ENCODE measurements at places on chromosomes 2 and 18.

DNA sequence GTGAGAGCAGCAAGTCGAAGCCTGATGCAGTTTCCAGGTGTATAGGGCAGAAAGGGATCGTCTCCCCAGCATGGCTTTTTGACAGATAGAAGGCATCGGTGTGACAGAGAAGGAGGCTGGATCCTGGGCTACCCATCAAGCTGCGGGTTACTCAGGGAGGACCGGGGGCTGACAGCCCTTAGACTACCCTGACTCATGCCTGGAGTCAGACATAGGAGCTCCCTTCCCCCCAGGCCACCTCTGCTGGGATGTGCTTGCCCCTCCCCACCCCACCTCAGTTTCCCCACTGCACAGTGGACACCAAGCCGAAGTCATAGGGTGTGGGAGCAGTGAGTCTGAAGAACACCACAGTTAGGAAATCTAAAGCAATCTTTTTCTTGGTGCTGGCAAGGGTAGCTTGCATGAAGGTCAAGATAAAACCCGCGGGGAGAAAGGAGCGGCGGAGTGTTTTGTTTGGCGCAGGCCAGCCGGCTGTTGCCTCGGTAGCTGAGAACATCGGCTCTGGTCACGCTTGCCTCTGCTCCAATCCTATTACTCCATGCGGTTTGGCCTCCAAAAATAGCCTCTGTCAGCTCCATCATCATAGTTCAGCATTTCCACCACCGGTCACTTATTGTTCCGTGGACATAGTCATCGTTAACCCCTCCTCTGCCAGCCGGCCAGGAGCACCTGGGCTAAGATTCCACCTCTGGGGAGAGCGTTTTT is 169.2 kb upstream of the GLI2 start:
- DNase-seq = no peak

DNA sequence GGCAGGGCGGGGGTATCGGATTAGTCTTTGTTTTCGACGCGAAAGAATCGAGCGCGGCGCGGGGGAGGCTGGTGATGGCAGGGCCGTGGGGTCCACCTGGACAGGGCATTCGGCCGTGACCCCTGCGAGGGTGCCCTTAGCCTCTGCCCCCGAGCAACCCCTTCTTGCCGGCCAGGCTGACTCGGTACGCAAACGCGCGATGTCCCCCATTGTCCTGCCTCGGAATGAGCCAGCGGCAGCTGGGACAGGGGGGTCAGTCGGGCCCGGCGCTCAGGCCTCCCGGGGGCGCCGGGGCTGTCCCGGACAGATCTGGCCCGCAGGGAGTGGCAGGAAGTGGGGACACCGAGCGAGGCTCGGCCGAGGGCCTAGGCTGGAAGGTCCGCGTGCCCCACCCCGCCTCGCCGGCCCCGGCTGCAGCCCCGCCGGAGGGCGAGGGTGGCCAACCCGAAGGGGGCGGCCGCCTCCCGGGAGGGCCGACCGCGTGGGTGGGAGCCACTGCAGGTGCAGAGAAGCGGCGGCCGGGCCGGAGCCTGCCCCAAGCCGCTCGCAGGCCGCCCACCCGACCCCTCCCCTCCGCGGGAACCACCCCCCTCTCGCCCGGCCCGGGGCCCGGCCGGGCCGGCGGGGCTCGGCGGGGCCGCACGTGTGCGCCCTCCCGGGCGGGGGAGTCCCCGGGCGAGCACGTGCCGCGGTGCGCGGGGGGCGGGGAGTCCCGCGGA is at the start of gene TET3:
Gene TET3 (plus strand): TSS at position 708 of the 719 bp plus-strand sequence. CDS start 1,494 bp downstream, outside the sequence.
- DNase-seq = no peak

DNA sequence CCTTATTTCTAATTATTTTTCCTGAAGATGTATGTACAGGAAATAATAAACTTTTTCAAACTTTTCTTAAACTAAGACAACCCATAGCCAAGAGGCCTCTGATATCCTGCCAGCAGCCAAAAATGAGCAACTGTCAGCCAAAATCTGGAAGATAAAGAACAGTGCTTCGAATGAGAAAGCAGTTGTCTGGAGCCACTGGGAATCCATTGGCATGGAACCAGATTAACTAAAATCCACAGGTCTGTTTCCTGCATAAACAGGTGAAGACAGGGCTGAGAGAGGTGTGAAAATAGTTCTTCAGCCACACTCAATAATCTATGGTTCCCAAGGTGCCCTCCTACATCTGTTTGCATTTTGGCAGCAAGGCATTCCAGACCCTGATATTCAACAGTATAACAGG is 1076.7 kb upstream of the PIK3C3 start:
- no peak for DNase-seq

- no peak for DNase-seq
Observed at GRCh38 chr2:169221745-169222369, 140.5 kb downstream of the LRP2 start.

GRCh38 chr2:120400551-120400950 is 54.6 kb downstream of the INHBB start:
- no peak for DNase-seq

DNA sequence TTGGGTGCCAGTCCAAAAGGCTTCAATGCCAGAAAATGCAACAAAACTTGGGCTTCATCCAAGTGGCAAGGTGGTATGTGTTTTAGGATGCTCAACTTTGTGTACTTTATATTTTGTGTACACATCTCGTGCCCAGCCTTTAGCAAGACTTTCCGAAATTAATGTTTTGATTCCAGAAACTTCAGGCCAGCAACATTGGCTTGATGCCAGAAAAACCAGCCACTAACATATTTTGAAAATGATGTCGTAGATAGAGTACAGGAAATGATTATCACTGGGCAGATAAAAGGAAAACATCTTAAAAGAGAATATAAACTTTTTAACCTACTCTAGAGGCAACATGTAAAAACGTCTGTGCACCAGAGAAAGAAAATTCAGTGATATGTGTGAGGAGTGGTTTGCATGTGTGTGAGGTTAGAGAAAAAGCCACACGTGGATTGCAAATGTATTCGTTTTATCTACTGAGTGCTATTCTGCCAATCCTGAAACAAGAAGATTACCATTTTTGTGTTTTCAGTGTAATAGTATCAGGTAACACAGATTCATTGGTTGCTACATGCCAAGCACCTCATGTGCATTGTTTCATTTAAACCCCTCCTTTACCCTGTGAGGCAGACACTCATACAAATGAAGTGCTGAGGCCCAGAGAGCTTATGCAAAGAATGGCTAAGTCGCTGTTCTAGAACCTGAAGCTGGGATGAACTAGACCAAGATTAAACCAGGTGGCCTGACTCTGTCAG is 264.8 kb downstream of the C1D start:
- no peak for DNase-seq

- no peak for DNase-seq
Observed at GRCh38 chr2:50746526-50746925, 285.4 kb downstream of the NRXN1 start.

DNA sequence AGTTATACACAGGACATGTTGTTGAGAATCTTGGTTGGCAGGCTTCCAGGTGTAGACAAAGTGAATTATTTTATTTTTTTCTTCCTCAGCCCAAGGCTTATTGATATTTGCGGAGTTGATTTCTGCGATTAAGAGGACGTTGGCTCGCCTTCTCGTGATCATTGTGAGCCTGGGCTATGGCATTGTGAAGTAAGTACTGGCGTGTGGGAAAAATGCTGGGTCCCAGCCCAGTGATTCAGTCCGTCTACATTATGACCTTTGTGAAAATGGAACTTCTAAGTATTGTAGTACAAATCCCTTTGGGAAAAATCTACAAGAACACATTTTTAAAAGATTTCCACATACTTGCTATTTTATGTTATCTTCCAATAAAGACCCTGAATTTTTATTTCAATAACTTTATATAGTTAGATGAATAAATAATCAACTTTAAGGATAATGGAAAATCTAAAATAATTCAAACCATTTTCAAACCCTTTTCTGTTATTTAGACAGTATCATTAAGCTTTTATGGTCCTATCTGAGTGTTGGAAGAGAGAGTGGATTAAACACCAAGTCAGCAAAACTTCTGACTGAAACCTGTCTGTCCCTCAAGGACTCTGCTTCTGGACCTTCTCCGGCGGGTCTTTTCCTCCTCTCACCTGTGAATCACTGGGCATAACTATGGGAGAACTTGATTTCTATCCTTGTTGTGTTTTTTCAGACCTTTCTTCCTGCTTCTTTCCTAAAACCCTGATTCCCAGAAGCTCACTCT is 31.0 kb downstream of the TMEM87B start:
- DNase-seq = no peak

- no peak for DNase-seq
Observed at GRCh38 chr2:88024509-88024908, 8.2 kb upstream of the RNU2-63P start.

DNA sequence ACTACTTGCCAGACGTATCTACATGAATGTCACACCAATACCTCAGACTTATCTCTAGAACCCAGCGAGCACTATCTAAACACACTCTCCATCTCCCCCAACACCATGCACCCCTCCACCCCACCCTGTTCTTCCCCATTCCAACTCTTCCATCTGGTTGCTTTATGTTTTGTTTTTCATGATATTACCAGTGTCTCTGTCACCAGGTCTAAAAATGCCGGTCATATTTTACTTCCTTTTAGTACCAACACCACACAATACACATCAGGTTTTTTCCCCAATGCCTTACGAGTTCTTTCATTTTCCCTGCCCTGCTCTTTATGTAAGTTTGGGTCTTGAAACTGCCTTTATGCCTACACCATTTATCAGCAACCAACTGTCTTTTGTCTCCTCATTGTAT is 10.2 kb upstream of the ITGA4 start:
- DNase-seq = no peak

DNA sequence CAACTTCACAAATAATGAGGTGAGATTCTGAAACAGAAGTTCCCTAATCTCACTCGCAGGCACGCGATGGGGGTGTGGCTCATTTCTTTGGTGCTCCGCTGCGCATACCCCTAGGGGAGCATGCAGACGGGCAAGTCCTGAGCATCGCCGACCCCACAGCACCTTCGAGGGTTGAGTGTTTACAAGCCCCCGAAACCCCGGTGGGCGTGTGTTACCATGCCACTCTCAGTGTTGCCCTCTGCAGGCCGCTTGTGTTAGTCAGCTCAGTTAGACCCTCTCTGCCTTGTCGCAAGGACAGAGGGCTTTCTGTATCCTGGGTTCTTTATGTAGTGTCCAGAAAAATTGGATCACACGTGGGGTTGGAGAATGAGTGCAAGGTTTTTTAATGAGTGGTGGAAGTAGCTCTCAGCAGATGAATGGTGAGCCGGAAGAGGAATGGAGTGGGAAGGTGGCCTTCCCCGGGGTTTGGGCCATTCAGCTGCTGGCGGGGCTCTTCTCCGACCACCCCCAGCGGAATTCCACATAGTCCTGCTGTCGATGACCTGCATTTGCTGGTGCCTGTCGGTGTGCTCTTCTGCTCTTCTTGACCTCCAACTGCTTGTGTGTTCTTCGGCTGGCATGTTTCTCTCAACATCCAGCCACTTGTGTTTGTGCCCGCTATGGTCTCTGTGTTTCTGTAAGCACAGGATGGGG is 191.3 kb downstream of the RPRM start:
- DNase-seq = no peak

DNA sequence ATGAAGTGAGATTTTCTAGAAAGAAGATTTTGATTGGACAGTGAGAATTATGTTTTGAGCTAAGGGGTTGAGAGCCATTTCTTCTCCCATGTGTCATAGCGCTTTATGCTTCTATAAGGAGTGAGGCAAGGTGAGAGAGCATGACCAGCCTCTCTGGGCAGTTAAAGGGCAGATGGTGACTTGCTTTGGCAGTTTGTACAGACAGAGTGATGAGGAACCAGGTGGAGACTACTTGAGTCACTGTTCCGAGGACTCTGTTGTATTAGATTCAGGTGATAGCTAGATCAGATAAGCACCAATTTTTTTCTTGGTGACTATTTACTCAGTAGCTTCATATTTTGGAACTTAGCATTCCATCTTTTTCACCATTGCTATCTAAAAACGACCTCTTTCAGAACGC is 4.5 kb downstream of the CRIM1 start:
- no peak for DNase-seq

DNA sequence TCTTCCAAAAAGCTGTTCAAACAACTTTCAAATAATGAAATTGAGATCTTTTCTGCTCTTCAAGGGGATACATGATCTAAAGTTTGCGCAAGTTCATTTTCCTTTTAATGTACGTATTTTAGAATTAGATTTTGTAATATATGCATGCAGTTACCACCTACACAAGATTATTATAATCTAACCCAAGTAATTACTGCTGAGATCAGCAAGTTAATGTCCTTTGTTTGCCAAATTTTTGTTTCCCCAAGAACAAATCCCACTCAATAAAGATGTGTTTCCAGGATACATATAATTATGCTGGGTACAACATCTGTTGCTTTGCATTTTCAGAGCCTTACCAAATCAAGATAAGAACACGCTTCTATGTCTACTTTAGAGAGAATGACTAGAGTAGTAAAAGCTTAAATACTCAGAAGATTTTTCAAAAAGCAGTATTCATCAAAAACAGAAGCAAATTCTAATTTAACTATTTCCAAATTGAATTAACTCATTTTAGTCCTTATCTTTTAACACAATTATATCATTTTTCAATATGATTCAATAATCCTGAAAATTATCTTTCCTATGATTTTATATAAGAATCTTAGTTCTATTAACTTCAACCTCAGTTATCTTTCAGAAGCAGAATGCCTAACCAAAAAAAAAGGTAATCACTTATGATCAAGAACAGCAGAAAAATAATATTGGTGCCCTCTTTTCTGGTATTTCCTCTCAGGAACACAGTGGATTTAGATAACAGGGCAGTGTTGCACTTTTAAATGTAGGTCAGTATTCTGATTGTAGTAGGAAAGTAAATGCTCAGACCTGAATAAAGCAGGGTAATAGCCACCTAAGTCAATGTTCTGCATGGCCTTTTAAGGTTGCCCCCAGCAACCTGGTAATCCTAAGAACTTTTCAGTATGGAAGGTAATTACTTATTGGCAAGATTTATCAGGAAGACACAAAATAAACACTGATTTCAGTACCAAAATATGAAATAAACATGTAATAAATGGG is 28.0 kb downstream of the CERKL start:
- DNase-seq = no peak

GRCh38 chr2:181374781-181375675 is 82.2 kb upstream of the ITGA4 start:
- DNase-seq = no peak

DNA sequence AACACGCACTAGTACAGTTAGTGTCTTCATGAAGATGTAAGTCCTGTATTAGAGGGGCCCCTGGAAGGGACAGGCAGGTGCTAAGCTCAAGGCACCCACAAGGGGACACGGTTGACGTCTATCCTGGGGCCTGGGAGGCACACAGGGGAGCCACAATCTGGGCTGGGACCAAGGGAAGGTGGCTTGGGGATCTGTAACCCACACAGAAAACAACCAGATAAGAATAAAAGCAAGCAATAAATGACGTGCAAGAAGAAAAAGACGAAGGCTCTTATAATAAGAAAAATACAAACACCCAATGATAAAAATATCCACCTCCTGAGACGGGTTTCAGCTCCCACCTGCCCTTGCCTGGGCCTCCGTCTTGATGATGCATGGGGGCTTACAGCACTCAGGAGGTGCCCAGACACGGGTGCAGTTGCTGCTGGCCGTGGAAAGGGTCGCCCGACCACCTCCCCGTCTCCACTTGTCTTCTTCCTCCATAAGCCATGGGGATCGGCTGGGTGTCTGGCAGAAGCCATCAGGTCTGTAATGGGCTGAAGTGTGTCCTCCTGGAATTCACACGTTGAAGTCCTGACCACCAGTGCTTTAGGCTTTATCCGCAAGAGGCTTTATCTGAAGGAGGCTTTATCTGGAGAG is 73.9 kb downstream of the TWIST2 start:
- DNase-seq = no peak
